BJ (cell line): ENCODE measurements at places on chromosomes 12 and 14. TPM values are rescaled to one million over a fixed set of nuclear protein-coding genes. Genes with fewer than 3 reads are reported as not detected.

- DNase-seq = no peak
Measured at GRCh38 chr12:44143175-44143574, 307.3 kb downstream of the TMEM117 start.

DNA sequence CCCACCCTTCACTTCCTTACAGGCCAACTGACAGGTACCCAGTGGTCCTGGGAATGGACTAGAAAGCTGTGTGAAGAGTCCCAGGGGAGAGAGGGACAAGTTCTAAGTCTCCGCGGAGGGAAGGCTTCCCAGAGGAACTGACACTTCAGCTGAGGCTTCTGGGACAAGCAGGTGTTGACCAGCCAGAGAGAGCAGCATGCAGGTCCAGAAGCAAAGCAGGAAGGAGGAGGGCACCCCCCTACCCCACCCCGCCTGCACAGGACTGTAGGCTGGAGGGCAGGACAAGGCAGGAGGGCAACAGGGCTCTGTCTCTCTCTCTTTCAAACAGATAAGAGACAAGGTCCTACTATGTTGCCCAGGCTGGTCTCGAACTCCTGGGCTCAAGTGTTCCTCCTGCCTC is 58.2 kb upstream of the CORO1C start:
- DNase-seq = no peak

GRCh38 chr12:43742106-43742505 is 16.5 kb downstream of the PUS7L start:
- DNase-seq = peak; percentile 46

- no peak for DNase-seq
Measured at GRCh38 chr14:46734286-46734685, 82.7 kb upstream of the RPL10L start.

GRCh38 chr14:94897561-94897960 is 127.6 kb upstream of the GSC start:
- DNase-seq = no peak

DNA sequence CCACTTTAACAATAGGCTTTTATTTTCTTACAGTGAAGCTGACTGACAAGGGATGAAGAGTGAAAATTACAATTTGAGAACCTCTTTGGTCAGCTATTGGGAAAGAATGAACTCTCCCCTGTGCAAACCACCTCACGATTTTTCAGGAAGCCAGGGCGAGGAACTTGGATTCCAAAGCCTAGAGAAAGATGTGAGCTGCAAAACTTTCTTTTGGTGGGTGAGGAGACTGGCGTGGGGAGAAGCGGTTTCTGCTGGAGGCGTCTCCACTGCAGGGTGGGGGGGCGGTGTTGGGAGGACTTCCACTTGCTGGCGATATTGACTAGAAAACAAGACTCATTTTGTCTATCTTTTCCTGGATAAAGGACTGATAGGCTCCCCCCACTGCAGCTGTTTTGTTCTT is 59.3 kb upstream of the VRK1 start:
- no peak for DNase-seq

DNA sequence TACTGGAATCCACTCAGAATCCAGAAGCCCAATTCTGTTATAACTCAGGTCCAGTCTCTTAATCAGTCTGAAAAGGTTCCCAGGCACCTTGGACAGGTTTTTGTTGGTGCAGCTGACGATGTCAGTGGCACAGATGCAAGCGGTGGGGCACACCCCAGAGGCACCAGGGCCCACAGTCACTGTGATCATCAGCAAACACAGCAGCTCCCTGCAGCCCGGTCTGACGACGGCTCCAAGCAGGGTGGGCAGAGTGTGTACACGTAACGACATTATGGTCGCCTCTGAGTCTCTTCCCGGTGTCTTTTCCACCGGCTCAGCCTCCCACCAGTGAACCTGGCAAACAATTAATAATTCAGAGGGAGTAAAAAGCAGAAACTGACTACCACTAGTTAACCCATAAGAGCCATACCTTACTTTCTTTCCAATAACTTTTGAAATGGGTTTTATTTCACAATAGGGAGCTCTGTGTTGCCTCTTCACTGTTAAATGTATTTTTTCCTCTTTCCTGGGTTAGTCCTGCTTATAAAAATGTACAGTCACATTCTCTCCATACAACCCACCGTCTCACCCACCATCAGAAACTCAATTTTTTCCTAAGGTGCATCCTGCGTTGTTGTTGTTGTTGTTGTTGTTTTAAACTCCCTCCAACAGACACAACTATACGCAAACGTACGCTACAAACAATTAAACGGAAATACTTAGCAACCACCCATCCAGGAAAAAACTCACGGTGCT is 521 bp upstream of the PCED1B start:
- no peak for DNase-seq

GRCh38 chr12:55812088-55812487 is 5.4 kb downstream of the SARNP start:
- DNase-seq = no peak

DNA sequence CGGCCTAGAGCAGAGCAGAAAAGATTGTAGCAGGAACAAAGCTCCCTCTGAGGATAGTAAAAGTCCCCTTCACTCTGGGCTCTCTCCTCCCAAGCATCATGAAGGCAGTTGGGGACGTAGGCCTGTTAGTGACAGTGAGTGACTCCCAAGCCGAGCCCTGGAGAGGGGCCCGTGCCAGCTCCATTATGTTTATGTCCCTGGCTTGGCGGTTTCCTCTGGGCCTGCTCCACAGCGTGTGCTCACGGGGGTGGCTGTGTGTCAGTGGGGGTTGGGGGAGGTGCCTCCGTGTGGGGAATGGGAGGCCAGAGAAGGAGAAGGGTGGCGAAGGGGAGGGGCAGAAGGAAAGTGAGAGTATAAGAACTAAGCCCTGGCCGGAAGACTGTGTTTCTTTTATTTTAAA is 170.0 kb upstream of the VASH1 start:
- no peak for DNase-seq

DNA sequence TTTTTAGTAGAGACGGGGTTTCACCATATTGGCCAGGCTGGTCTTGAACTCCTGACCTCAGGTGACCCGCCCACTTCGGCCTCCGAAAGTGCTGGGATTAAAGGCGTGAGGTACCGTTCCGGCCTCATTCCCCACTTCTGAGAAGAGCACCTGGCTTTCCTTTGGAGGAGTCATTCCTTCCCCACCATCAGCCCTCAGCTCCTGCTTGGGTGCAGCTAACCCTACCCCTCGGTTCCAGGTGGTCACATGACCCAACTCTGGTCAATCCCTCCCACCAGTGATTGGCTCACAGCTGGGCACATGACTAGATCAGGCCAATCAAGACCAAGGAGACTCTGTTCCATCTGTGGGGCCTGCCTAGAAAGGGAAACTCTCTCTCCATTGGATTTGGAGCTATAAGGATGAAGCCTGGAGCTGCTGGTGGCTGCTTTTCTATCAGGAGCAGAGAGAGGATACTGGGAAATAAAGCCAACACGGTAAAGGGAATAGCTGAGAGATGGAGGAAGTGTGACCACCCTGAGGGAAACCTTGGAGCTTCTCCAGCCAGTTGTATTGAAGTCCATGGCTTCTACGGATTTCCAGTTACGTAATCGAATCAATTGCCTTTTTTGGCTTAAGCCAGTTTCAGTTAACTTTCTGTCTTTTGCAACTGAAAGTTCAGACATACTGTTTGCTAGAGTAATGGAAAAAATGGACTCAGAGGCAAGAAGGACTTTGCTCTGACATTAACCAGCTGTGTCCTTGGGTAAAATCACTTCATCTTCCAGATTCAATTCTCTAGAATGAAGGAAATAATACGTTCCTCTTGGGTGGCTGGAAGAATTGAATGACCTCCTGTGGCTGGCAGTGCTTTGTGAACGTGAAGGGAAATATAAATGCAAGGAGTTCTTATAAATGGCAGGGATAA is 19.7 kb upstream of the IFT81 start:
- DNase-seq = no peak

- DNase-seq = no peak
Measured at GRCh38 chr14:78985668-78986381, 815.7 kb downstream of the NRXN3 start.

- DNase-seq = no peak
Measured at GRCh38 chr12:120101617-120102016, 14.9 kb downstream of the RAB35 start.

DNA sequence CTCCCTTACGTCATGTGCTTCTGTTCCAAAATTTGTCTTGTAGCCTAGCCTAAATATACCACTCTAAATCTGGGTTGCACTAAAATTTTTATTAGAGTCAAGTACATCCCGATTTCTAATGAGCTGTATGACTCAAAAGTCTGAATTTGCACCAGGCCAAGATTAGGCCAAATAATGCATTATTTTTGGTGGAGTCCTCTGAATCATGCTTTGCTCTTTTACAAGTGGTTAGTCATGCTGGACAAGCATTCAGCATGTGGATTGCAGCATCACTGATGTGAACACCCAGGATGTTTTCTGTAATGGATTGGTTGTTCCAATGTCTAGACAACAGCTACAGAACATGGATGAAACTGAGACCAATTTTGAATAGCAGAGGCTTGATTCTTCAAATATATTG is 23.7 kb downstream of the HEBP1 start:
- peak; percentile 99 for DNase-seq

DNA sequence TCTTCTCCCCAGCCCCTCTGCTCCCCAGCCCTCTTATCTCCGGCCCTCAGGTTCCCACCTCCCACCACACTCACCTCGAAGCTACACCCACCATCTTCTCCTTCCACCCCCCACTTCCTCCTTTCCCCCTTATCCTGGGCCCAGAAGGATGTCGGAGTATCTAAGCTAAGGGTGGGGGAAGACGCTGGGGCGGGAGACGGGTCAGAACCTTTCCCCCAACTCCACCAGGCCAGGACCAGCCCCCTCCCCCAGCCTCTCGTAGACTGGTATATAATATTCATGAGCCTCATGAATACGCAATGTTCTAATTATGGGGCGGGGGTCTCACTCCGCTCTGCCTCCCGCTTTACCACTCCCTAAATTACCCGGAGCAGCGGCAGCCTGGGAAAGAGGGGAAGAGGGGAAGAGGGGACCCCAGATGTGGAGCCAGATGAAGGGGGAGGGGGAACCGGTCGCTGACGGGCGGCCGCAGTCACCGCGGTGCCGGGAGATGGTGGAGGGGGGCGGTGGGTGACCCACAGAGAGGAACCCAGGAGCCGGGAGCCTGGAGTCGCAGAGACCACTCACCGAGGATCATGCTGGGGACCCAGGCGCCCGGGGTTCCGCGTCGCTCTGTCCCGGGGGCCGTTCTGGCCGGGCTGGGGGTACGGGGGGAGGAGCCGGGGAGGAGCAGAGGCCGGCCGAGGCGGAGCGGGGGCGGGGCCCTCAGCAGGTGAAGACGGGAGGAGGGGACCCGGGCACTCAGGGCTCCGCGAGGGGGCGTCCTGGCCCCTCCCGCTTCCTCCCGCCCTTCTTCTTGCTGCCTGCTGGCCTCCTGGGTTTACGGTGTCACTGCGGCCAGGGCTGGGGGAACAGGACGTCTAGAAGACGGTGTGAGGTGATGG is 6.4 kb upstream of the ZNF385A start:
- no peak for DNase-seq

DNA sequence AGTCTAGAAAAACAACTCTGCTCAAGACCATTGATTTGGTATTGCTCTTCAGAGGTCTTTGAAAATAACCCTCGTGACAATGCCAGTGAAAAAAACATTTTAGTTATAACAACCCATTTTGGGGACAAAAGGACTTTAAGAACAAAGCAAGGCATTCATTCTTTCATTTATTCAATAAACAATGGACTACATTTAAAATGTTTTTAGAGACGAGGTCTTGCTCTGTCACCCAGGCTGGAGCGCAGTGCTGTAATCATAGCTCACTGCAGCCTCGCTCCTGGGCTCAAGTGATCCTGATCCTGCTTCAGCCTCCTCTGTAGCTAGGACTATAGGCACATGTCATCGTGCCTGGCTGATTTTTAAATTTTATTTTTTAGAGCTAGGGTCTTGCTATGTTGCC is 7.7 kb upstream of the KICS2 start:
- no peak for DNase-seq

DNA sequence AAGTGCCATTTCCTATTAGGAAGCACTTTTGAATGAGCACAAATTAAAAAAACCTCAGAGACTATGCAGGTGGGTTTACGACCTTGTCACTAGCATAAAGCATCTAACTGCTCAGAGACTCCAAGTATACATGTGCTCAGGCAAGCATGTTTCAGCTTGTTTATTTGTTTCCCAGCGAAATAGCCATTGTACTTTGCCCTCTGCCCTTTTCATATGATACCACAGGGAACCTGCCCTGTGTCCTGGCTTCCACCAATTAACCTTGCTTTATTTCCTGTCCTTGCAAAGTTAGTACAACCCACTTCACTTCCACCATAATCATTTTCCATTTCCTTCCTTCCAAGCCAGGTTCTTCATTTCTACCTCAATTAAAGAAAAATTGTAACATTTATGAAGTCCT is 194.9 kb downstream of the DUSP6 start:
- no peak for DNase-seq

DNA sequence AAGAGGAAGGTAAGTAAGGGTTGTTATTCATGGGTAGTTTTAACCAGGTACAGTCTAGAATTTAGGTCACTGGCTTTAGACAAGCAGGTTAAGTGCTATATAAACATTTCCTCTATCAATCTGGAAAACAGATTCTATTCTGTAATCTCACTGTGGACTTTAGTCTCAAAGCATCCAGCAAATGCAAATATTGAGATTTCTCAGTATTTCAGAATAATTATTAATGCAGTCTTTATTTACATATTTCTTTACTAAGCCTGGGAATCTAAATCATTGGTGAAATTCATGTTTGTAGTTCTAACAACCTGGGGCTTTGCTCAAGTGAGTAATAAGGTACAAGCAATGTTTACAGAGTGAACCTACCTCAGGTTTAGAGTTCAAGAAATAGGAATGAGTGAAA is 61.9 kb downstream of the SLC41A2 start:
- no peak for DNase-seq

DNA sequence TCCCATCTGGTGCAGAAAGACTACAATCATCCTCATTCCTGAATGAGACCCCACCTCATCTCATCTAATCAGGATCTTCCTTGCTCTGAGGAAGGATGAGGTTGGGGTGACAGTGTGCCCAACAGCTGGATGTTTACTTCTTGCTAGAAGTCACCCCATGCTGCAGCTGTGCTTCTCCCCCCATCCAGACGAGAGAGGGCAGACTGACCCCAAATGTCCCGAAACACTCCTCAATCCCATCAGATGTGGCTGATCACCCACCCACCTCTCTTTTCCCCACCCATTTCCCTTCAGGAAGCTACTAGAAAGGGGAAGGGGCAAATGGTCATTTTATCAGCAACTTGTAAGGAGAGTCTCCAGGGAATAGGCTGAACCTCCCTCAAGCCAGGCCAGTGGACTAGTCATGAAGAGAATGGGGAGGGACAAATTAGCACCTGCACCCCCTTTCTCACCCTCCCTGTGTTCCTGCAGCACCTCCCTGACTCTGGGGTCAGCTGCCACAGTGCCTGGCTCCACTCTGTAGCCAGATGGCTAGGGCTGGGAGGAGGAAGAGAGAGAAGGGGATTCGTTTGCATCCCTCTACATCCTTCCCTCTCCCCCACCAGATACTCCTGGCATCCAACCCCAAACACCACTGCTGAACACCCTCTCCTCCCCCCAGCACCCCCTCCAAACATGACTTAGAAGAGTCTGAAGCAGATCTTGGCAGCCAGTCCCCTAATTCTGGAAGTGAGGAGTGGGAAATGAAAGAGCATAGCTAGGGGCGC is 2.8 kb upstream of the BAZ2A start:
- DNase-seq = no peak

Gene LHX5
- not detected in 2 replicates for polyA plus RNA-seq

Gene TAC3
- not detected in 2 replicates for polyA plus RNA-seq

Gene SLC8B1
- polyA plus RNA-seq = 14.4 and 27.3 TPM in 2 replicates

Gene LRTM2
- polyA plus RNA-seq = not detected in 2 replicates
